Stimulated activated CD4-positive, alpha-beta T cell treated with anti-CD3 and anti-CD28 coated beads, Interleukin-1b, Interleukin-23, amount 100 ng/mL, for 1 hour (primary cell): ENCODE measurements at places on chromosomes 7 and 10.

- no peak for DNase-seq
Observed at GRCh38 chr7:140656548-140657515, 15.9 kb upstream of the ADCK2 start.

- no peak for DNase-seq
Observed at GRCh38 chr7:44845451-44845850, 2.4 kb downstream of the H2AZ2 start.

DNA sequence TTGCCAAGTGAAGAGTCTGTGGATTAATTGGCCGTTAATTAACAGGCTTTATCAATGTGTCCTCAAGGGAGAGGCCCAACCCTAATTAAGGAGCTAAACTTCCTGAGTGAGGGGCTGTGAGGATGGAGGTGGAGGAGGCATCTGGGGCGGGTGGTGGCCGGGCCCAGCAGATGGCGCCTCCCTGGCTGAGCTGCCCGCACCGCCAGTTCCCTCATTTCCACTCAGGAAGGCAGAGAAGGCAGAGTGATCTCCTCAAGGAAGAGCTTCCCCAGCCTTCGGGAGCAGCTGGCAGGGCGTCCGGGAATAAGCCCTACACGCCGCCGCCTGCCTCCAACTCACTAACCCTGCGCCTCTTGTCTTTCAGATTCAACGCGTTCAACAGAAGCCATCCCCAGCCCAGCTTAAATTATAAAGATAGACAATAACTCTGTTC lies 112.2 kb downstream of the CYTH3 start:
- no peak for DNase-seq

- no peak for DNase-seq
Observed at GRCh38 chr7:77760809-77761453, 37.3 kb downstream of the TMEM60 start.

DNA sequence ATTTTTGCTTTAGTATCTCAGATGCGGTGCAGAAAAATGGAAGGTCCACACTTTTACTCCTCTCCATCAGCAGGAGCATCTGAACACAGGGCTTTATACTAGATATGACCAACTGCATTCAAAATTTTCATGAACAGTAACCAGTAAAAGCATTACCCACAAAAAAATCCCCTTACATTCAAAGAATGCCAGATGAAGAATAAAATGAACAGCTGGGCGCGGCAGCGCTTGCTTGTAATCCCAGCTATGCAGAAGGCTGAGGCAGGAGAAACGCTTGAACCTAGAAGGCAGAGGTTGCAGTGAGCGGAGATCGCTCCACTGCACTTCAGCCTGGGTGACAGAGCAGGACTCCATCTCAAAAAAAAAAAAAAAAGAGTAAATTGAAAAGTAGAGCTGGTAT lies 3.1 kb downstream of the SAR1A start:
- no peak for DNase-seq

- DNase-seq: no peak
Observed at GRCh38 chr7:151246102-151246850, 2.2 kb downstream of the SMARCD3 start.

GRCh38 chr7:33716581-33717477 lies 188.5 kb upstream of the BMPER start:
- no peak for DNase-seq

DNA sequence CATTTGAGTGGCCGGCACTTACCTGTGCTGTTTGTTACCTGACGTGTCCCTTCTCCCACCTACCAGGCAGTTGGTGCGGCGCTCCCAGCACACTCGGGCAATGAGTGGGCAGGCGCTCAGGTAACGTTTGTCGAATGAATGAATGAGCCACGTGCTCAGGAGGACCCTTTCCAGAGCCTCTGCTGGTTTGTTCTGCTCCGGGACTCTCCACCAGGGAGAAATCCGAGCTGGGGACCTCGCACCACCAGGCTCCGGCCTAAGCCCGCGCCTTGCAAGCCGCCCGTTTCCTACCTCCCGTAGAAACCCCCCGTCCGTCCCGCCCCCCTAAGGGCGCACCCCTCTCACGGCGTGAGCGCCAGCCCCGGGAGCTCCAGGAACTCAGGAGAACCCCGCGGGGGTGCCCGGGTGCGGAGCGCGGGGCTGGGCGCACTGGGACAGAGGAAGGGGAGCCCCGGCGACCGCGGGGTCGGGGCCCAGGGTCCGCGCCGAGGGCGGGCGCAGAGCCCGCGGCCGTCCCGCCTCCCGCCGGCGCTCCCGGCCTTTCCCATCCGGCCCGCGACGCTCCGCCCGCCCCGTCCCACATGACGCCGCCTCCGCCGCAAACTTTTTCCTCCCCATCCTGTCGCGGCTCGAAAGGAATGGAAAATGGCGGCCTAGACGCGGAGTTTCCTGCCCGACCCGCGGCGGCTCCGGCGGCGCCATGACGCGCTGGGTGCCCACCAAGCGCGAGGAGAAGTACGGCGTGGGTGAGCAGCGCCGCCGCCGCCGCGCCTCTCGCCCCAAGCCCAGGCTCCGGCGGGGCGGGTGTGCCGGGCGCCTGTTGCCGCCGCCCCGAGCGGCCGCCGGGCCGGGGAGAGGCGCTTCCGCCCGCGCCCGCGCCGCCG lies at the start of gene DOCK1:
Gene DOCK1 (plus strand): TSS at position 611 of the 884 bp plus-strand sequence. CDS start 90 bp downstream, at position 701.
- DNase-seq: no peak

- DNase-seq: no peak
Observed at GRCh38 chr10:131424053-131424452, 112.5 kb upstream of the TCERG1L start.

DNA sequence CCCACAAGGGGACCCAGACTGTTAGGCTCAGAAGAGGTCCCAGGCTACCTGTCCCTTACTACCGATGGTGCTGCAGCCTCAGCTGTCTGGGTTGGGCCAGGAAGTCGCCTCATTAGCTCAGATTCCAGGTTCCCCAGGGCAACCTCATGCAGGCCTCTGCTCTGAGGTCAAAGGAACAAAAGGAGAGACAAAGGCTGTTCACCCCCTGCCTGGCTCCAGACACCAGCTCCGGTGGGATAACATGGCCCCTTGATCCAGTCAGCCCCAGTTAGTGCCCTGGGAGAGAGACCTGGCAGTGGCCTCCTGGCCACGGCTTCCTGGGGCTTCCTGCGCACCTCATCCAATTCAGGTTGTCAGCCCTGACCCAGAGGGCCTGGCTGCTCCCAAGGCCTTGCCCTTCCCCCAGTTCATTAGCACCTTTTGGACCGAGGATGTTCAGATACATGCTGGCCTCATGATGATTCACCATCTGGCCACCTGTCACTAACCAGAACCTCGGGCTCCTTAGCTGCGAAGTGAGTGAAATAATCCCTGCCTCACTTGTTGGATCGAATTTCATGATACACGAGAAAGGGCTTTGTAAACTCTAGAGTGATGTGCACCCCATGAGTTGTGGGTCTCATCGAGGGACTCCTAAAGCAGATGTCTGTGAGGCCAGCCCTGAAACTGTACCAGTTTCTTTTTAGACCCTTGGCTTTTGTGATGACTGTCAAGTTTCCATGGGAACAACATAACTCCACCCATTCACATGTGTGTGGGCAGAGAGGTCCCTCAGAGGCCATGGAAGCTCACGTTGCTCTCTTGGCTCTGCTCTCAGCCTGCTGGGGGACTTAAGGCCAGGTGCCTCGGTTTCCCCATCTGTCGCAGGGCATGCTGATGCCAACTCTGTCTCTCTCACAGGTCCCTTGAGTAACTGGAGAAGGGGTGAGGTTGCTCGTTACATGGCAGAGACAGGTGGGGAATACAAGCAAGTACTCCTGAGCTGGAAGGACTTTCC lies 79.5 kb upstream of the PCBD1 start:
- no peak for DNase-seq

DNA sequence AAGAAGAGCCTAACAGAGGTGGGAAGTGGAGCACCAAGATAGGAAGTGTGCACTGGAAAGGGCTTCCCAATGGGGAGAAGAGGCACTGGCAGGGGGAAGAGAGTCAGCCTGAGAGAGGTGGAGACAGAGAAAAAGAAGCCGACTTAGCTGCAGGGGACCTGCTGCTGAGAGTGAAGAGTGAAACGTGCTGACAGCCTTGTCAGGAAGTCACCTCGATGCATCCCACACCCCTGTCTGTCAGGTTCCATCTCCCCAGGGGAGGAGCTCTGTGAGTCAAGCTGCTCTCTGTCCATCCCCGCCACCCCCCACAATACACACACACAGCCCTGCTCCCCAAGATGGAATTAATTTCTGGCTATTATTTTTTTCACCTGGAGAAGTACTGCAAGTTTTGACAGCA lies 14.0 kb downstream of the KAZALD1 start:
- no peak for DNase-seq

GRCh38 chr7:2002561-2003450 lies 229.9 kb downstream of the MAD1L1 start:
- DNase-seq: no peak

GRCh38 chr10:97607095-97607636 lies 17.6 kb downstream of the C10orf62 start:
- no peak for DNase-seq

DNA sequence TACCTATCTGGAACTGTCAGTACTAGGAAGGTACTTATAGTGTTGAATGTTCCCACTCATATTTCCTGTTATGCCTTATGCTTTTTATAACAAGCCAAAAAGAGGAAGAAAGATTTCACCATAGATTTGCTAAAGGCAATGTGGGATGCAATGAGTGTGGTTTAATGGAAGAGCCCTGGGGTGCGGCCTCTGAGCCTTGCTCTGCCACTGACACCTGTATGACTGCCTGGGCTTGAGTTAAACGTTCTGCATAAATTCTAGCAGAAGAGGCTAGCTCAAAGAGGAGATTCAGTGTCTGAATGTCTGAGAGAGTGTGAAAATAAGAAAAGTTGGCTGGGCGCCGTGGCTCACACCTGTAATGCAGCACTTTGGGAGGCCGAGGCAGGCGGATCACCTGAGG lies 143.8 kb downstream of the TPST1 start:
- no peak for DNase-seq

DNA sequence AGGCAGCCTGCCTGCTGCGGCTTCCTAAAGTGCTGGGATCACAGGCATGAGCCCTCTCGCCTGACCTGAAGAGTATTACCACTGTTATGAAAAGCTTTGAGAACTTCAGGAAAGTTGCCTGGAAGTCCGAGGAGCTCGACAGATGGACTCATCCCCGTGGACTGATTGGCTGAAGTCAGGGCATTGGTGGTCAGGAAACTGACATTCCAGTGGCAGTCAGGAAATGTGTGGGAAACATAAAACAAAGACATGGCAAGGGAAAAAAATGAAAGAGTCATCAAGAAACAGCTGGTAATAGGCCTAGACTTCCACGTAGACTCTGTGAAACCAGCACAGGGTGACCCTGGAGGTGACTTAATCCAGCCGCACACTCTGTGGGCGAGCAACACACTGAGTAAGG lies 123.3 kb downstream of the CDH23 start:
- no peak for DNase-seq

DNA sequence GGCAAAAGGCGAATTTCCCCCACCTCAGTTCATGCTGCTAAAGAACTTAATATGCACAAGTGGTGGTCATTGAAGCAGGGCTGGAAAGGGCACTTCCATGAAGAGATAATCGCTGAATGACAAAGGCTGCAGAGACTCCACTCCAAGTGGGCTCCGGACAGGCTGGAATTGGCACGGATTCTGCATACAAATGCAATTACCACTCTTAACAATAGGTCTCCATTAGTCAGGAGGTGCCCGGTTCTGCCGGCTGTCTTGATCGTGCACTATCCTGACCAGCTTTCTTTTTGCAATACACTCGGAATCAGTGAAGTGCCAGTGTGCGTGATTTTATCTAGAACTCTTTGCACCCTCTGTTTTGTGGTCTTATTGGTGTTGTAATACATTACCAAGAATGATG lies 49.7 kb downstream of the INSYN2A start:
- DNase-seq: no peak

- DNase-seq: no peak
Observed at GRCh38 chr7:82578430-82578829, 134.9 kb upstream of the CACNA2D1 start.

- DNase-seq: no peak
Observed at GRCh38 chr10:100879741-100880360, 32.9 kb upstream of the SLF2 start.

DNA sequence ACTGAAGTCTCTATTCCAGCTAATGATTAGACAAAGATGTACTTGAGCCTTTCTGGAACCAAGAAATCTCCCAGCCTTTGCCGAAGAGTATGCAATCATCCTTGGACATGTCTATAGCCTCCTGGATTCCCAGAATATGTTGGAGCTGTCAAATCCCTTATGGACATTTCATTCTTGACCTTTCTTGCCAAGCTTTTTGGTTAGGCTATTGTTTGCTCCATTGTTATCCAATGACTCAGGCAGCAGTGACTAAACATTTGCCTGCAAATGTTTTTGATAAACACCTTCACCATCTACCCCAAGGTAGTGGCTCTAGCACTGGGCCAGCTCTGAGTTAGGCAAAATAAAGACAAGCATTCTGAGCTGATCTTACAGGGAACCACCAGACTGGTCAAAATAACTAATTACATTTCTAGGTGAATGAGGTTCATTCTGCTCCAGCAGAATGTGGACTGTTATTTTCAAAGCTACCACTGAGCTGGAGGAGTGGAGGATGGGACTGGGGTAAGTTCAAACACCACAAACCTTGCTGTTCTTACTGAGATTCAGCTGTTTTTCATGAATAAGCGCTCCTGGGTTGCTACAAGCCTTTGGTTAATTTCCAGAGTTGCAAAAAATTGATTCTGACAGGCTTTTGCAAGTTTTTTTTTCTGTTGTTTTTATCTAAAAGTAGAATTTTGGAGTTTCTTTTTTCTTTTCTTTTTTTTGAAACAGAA lies 81.0 kb downstream of the TMEM270 start:
- no peak for DNase-seq

DNA sequence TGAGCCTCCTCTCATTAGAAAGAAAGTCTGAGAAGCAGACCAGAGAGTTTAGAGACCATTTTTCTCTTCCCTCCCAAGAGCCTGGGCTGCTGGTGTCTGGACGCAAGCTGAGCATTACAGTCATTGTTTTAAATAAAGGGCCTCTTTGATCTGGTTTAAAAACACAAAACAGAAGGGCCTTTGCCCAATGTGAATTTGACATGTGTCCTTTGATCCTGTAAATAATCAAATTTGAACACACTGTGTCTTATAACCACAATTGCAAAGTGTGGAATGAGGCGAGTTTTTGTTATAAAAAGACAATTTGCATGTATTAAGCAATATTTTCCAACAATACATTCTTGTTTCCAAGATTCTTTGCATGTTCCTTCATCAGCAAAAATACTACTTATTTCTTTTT lies 158.5 kb downstream of the C7orf25 start:
- DNase-seq: no peak

DNA sequence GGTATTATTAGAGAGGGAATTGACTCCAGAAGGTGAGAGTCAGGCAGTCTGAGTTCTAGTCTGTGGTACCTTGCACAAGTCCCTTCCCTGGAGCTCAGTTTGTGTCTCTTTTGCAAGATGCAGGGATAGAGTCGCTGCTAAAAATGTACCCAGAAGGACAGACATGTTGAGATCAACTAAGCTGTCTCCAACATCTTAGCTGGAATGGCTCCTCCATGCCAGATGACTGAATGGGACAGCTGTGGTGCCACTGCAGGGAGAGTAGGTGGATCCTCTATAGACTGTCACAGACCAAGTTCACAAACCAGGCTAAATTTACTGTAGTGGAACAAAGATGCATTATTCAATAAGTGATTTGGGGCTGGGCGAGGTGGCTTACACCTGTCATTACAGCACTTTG lies 120.1 kb downstream of the NEURL1 start:
- DNase-seq: no peak

- no peak for DNase-seq
Observed at GRCh38 chr10:60646966-60647796, 131.1 kb upstream of the CDK1 start.
